ENCODE measurements at places on chromosomes 3 and 15. TPM values are rescaled to one million over a fixed set of nuclear protein-coding genes. Genes with fewer than 3 reads are reported as not detected.

NR2F2 gene
- 9.0 TPM for total RNA-seq

SENP5 gene
- total RNA-seq, result 19.1 TPM

DNAJA4 gene
- total RNA-seq, result 6.1 TPM

ALG1L2 gene
- not detected for total RNA-seq

GABRG3 gene
- not detected for total RNA-seq

SCN11A gene
- total RNA-seq, result not detected

MESP2 gene
- 0.42 TPM for total RNA-seq

LNP1 gene
- total RNA-seq, result 3.1 TPM

EXD1 gene
- total RNA-seq, result not detected

CD86 gene
- not detected for total RNA-seq

SMC4 gene
- total RNA-seq, result 58.6 TPM

SI gene
- total RNA-seq, result not detected

CADM2 gene
- 0.14 TPM for total RNA-seq

CHRM5 gene
- total RNA-seq, result not detected

C3orf85 gene
- total RNA-seq, result not detected

GUCA1C gene
- not detected for total RNA-seq

PDZRN3 gene
- total RNA-seq, result 2.3 TPM

C3orf20 gene
- total RNA-seq, result not detected

CDC25A gene
- total RNA-seq, result 22.8 TPM

PRR20G gene
- total RNA-seq, result not detected

CRYGS gene
- total RNA-seq, result 0.23 TPM

RAD51 gene
- total RNA-seq, result 10.8 TPM

B3GNT5 gene
- total RNA-seq, result 61.0 TPM

SENP8 gene
- total RNA-seq, result 3.5 TPM

SLC28A1 gene
- total RNA-seq, result not detected

CLDN18 gene
- total RNA-seq, result not detected

DOCK3 gene
- 0.42 TPM for total RNA-seq

PRTG gene
- not detected for total RNA-seq

EPHB3 gene
- total RNA-seq, result 23.4 TPM

RBP2 gene
- total RNA-seq, result not detected

THPO gene
- not detected for total RNA-seq

TRPM1 gene
- total RNA-seq, result 0.07 TPM

CTDSPL2 gene
- 22.8 TPM for total RNA-seq

ALDH1A3 gene
- total RNA-seq, result 494 TPM

HDC gene
- not detected for total RNA-seq

C2CD4B gene
- not detected for total RNA-seq

CYP19A1 gene
- not detected for total RNA-seq

GATA2 gene
- total RNA-seq, result not detected

ACTRT3 gene
- total RNA-seq, result 1.7 TPM

SOX14 gene
- not detected for total RNA-seq

C2CD4A gene
- 2.1 TPM for total RNA-seq

PLCL2 gene
- 0.85 TPM for total RNA-seq

AP4E1 gene
- 8.7 TPM for total RNA-seq

ADPRH gene
- total RNA-seq, result 0.46 TPM

LRTM1 gene
- total RNA-seq, result not detected

CACNA1D gene
- total RNA-seq, result not detected

ONECUT1 gene
- not detected for total RNA-seq

FEZF2 gene
- not detected for total RNA-seq

CACNA2D3 gene
- 0.14 TPM for total RNA-seq

ZDHHC3 gene
- 93.3 TPM for total RNA-seq

TGM4 gene
- 0.33 TPM for total RNA-seq

SMCO1 gene
- not detected for total RNA-seq
